ENCODE measurements at places on chromosomes 16 and 17.
A peak's percentile ranks its signal among the peaks of the same experiment; 100 is the strongest.

DNA sequence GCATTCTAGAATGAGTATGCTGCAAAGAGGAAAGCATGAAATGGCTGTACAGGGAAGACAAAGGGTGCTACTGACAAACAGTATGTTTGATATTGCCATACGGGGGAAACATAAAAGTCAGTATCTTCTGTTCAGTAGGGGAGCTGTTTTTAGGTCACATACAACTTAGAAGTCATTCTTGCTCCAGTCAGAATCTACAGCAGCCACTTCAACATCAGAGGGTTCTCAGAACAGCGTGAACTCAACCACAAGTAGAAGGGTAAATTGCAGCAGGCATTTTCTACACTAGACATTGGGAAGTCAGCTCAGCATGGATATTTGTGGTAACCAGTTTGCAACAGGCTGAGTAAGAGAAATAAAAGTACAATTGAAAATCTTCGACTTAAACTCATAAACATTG lies 1241.8 kb upstream of the GOT2 start:
- no peak for DNase-seq

GRCh38 chr16:11640987-11641817 lies 27.1 kb upstream of the SNN start:
- no peak for DNase-seq

DNA sequence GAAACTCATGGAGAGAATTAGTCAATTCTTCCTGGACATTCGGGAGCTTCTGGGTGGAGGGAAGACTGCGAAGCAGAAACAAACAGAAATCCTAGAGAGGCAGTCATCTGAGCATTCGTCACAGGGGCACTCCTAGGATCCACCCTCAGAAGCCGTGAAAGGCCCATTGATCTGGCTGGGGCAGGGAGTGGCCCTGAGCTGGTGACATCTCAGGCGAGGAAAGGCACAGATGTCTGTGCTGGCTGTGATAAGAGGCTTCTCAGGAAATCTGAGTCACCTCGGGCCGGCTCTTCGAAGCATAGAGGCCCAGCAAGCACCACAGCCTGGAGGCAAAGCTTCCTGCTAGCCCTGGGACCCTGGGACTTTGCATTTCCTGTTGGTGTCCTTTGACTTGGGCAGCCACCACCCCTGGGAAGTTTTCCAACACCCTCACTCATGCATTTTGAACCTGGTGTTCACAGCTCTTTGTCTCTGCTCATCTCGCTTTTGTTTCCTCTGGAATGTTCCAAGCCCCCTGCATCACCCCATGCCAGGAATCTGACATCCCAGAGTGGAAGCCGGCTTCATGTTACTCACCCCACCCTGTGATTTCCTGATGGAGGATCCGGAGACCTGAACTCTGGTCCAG lies 23.3 kb upstream of the CDRT4 start:
- peak; percentile 17 for DNase-seq

DNA sequence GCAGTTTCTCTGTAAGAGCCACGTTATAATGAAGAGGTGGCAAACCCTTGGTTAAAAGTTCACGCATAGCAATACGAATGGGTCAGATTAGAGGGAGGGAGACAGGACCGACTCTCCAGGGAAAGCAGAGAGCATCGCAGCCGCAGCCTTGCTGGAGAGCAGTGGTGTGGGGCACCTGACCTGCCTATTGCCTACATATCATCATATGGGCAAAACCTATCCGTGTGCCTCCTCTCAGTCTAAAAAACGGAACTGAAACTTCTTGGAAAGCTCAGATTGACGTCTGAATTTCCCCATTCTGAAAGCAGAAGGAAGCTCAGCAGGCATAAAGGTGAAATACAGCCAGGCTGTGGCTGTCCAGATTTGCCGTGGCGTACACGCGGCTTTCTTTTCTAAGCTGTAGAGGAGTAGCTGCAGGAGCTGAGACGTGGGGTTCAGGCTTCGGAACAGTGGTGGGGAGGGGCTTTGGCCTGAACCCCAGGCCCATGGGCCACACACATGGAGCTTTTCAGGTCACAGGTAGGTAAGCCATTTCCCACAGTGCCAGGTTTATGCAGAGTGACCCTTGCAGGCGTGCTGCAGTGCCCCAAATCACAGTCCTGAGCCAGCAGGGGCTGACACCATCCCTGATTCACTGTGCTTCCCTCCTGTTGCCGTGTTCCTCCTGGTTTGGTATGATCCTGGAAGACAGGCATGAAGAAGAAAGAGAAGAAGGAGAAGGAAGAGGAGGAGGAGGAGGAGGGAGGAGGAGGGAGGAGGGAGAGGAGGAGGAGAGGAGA lies 41.6 kb upstream of the TNRC6C start:
- DNase-seq, result no peak

- no peak for DNase-seq
Observed at GRCh38 chr17:78108726-78109488, 19.6 kb downstream of the TMC6 start.

DNA sequence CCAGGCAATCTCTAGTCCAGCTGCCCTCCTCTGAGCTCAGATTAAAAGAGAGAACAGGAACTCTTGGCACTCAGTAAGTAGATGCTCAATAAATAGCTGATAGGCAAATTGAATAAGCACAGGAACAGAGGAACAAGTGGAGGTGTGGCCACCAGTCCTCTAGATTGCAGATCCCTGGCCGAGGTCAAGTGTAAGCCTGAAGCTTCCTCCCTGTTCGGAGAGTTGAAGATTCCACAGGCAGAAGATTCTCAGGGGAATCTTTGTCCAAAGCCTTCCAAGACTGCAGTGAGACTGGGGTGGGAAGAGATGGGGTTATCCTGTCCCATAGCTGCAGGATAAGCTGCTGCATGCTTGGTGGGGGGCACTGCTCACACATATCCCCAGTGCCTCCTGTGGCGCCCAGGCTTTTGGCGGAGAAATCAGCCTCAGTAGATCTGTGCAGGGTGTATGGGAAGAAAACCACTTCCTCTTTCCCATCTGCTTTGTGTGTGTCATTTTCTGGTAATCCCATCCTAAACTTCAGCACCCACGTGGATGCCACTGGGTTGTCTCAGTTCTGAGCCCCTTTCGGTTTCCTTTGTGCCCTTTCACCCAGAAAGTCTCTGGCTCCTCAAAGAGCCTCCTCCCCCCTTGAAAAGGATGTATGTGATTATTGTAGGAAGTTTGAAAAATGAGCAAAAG lies 12.1 kb downstream of the CD300A start:
- peak; percentile 24 for DNase-seq

DNA sequence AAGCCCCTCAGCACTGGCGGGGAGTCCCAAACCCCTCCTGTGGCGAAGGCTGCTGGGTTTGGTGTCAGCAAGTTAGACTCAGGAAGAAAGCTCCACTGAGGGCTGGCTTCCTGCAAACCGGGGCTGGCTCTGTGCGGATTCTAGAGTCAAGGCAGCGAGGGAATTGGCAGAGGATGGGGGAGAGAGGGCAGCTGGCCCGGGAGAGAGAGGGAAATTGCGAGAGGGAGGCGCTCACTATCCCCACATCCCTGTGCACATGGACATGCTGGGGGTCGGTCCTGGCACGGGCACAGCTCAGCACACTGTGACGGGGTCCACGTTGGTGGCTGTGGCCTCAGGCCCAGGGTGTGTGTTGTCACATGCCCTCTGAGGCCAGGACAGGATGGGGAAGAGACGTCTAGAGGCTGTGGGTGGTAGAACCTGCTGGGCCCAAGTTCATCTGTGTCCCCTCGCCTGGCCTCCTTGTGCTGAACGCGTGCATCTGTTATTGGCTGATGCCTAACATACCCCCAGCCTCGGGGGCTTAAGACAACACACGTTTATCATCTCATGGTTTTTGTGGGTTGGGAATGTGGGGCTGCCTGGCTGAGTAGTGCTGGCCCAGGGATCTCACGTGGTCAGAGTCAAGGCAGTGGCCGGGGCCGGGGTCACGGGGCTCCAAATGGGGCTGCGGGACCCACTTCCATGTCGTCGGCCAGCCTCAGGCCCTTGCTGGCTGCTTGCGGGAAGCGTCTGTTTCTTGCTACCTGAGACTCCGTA lies 16.7 kb upstream of the JPH3 start:
- no peak for DNase-seq

DNA sequence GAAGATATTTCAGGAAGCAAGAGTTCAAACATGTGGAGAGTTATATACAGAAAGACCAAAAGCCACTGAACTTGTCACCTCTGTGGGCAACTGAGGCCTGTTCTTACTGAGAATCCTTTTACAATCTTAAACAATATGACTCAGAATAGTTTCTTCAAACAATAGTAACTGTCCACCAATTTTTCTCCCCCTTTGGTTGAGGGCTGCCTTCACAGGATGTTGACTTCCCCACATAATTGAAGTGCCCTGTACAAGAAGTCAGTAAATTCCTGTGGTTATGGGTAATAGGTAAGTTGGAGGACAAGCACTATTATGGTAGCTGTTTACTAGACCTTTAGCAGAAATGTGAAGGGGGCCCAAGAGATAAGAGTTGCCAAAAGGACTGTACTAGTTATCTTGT lies 215.8 kb downstream of the CDH8 start:
- no peak for DNase-seq

DNA sequence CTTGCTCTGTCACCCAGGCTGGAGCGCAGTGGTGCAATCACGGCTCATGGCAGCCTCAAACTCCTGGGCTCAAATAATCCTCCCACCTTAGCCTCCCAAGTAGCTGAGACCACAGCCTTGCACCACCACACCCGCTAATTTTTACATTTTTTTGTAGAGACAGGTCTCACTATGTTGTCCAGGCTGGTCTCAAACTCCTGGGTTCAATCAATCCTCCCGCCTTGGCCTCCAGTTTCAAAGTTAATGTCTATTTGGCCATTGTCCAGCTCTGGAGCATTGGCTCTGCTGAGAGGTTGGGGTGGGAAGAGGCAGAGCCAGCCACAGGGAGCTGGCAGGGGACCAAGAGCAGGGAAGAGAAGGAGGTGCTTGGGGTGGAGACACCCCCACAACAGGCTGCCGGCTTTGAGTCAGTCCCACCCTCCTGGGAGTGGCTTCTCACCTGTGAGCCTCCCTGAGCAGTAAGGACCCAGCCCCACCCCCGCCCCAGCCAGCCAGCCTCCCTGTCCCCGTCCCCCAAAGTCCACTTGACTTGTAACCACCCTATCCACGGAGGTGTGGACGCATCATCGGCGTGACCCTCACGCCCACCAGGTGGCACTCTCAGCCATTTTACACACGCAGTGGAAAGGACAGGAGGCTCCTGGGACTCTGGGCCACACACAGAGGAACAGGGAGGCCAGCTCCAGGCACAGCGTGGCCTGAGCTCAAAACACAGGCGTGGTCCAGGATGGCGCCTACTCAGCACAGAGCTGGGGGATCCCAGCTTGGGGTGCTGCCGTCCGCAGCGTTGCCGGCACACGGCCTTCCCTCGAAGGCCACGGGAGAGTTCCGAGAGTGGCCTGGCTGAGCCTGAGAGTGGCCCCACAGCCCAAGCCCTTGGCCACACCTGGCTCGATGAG lies 22.8 kb upstream of the PVALEF start:
- DNase-seq, result peak; percentile 71

DNA sequence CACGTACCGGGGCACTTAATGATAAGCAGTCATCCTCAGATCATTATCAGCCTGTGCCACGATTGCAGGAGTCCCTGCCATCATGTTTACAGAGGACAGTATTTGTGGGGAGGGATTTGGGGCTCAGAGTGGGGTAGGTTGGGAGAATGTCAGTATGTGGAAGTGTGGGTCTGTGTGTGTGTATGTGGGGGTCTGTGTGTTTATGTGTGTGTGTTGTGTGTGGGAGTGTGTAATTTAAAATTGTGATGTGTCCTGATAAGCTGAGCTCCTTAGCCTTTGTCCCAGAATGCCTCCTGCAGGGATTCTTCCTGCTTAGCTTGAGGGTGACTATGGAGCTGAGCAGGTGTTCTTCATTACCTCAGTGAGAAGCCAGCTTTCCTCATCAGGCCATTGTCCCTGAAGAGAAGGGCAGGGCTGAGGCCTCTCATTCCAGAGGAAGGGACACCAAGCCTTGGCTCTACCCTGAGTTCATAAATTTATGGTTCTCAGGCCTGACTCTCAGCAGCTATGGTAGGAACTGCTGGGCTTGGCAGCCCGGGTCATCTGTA lies 13.5 kb upstream of the EFCAB13 start:
- no peak for DNase-seq

- no peak for DNase-seq
Observed at GRCh38 chr16:4746991-4747574, 12.7 kb downstream of the DNAAF8 start.

- no peak for DNase-seq
Observed at GRCh38 chr16:85395207-85395912, 217.8 kb upstream of the GSE1 start.

- peak; percentile 64 for DNase-seq
Observed at GRCh38 chr16:27317738-27318391, 4.1 kb downstream of the IL4R start.

GRCh38 chr16:21645261-21645721 lies 7.1 kb downstream of the IGSF6 start:
- peak; percentile 39 for DNase-seq

- no peak for DNase-seq
Observed at GRCh38 chr16:54402270-54402669, 115.7 kb upstream of the IRX3 start.

DNA sequence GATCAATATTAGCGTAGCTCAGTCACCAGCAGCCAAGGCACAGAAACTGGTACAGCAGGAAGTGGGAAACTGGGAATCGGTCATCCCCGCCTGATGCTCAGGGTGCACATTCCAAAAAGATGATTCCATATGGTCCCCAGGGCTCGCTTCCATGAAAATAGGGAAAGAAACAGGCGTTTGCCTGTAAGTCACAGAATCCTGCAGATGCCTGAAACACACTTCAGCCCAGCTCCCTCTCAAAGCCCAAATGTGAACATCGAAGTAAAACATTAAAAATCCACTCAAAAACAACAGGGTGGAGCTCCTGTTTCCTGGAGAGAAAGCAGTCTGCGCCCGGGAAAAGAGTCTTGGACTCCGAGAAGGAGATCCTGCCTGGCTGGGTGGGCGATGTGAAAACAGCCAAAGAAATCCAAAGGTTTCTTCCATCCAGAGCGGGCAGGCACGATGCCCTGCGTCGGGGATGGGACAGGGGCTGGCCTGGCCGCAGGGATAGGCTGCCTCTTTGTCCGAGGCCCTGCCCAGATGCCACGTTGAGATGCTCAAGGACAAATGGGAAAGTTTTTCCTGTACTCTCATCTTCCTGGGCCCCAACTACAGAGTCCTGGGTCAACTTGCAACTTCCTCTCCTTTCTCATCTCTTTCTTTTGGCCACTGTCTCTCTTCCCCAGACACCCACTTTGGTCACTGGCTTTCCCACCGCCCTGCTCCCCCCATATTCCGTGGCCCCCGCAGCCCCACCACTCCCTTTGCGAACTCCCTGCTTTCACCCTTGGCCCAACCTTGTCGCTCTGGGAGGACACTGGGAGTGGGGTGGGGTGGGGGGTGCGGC lies 743 bp downstream of the WIPI1 start:
- DNase-seq, result no peak

DNA sequence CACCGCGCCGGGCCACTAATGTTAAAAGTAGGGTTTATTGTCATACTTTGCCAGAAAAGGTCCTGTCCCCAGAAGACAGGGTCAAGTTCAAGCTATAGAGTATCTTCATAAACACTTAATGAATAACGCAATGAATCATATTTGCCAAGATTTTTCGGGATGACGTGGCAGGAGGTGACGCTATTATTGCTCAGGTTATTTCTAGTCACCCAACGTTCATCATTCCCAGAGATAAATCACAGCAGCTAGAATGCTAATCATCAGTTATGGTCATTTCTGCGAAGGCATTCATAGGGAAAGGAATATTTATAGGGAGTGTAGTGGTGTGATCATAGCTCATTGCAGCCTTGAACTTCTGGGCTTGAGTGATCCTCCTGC lies 2.0 kb downstream of the TMC5 start:
- DNase-seq, result no peak
